Stimulated activated CD4-positive, alpha-beta T cell treated with anti-CD3 and anti-CD28 coated beads, TNF-alpha, amount 100 ng/mL, for 4 hours (primary cell): ENCODE measurements at places on chromosomes 4 and X.
A peak's percentile ranks its signal among the peaks of the same experiment; 100 is the strongest.

- DNase-seq, result no peak
Observed at GRCh38 chrX:57675320-57675719, 4.7 kb downstream of the NLRP2B start.

DNA sequence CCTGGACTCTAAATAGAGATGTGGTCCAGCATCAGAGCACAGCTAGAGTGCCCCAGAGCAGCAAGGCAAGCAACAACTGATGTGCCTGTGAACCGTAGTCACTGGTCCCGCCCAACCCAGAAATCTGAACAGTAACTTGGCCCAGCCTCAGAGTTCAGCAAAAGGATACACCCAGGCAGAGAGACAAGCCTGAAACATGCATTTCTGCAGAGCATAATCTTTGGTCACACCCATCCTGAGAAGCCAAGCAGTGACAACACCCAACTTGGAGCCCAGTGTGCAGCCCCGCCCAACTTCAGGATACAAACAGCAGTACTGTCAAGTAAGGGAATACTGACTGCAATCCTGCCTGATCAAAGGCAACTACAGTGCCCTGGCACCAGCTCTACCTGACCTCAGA, 78.9 kb downstream of the CCDC160 start:
- DNase-seq, result no peak

- no peak for DNase-seq
Observed at GRCh38 chr4:129583868-129584267, 487.9 kb downstream of the C4orf33 start.

- DNase-seq, result no peak
Observed at GRCh38 chr4:186203406-186203805, 12.0 kb downstream of the CYP4V2 start.

- no peak for DNase-seq
Observed at GRCh38 chr4:90515191-90515590, 388.0 kb downstream of the CCSER1 start.

DNA sequence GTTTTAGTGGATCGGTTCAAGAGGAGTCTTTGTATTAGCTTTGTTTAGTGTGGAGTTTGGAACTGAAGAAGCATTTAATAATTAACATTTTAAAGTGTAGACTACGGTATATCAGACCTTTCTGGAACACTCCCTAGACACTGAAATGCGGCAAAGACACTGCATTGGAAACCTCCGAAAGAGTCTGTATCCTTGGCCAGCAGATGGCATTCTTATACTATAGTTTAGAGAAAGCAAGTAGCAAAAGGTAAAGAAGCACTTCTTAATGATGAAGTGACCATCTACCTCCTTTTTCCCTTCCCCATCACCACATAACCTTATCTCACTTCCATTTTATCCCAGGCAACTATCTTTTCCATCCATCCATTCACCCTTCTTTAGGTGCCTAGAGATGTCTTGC, 7.6 kb downstream of the FABP2 start:
- no peak for DNase-seq

DNA sequence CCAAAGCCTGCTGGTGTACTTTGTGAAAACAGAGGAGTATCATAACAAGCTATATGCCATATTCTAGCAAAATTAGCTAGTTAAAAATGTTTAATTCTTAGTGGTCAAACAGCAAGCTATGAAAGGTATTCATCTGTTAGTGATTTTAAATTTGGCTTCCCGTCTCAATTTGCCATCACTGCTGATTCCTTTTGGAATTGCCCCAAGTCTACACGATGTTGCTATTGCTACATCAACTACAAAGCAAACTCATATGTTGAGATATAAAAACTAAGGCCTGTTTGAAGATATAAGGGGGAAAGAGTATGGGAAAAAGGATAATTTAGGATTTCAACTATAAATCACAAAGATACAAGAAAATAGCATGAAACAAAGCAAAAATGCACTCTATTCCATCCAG, 146.1 kb downstream of the COL25A1 start:
- DNase-seq, result no peak

DNA sequence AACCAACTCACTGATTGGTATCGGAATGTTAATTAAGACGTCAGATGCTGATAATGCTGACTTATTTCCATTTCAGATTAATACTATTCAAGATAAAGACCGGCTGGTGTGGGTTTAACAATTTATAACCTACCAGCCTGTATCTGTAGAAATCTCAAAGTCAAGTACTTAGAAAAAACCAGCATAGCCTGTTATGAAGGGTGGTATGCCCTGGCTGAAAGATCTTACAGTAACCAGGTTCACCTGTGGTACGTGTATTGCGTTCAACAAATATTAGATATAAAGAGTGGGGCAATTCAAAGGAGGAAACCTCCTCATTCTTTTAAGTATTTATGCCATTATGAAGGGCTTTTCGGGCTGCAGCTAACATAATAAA, 240.8 kb upstream of the ANXA3 start:
- no peak for DNase-seq

GRCh38 chr4:104490096-104490769, 4.5 kb downstream of the CXXC4 start:
- no peak for DNase-seq

DNA sequence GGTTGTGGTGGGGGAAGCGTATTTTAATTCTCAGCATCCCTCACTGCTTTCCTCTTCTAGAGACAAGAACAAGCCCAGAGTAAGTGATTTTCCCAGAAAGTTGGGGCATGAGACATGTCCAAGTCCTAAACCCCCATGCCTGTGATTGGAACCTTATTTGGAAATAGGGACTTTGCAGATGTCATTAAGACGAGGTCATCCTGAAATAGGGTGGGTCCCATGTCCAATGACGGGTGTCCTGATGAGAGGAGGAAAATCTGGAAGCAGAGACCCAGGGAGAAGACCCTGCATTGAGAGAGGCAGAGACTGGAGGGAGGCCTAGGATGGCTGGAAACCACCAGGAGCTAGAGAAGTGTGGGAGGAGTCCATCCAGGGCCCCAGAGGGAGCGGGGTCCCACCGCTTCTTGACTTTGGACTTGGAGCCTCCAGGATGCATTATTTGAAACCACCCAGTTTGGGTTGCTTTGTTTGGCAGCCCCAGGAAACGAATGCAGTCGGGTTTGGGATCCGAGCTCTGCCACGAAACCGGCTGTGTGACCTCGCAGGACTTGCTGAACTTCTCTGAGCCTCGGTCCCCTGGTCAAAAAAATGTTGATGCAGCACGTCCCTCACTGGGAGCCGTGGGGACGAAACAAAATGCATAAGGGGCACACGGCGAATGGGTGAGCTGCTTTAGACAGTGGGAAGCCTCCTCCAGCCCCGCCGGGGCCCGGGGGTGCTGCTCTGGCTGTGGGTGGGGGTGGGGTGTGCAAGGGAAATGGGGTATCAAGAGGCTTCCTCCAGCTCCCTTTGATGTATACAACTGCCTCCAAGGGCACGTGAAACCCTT, 113.9 kb downstream of the CPZ start:
- no peak for DNase-seq

- DNase-seq, result peak; percentile 8
Observed at GRCh38 chr4:36285784-36286480, 4.5 kb downstream of the DTHD1 start.

DNA sequence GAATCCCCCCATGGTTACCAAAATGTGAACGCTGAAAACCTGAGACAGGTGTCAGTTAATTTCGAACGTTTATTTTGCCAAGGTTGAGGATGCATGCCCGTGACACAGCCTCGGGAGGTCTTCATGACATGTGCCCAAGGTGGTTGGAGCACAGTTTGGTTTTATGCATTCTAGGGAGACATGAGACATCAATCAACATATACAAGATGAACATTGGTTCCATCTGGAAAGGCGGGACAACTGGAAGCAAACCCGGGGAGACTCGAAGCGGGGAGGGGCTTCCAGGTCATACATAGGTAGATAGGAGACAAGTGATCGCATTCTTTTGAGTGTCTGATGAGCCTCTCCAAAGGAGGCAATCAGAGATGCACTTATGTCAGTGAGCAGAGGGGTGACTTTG, 11.0 kb upstream of the SH3BP2 start:
- DNase-seq, result no peak

GRCh38 chr4:42865572-42866189, 26.8 kb upstream of the GRXCR1 start:
- no peak for DNase-seq

GRCh38 chrX:71550578-71550977, 17.7 kb downstream of the OGT start:
- DNase-seq, result no peak

DNA sequence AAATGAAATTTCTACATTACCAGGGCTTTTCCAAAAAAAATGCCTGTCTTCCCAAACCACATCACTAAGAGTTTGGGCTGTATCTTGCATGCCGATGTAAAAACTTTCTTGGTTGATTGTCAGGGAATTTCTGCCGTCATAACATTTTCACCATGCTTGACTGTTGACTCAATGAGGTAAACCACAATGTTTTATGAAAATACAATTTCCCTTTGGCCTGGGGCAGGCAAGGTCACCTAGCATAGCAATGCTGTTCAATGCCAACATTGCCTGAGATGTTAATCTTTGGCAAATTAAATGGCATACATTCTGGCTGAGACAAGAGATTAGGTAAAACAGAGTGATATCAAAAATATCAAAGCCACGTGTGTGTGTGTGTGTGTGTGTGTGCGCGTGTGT, 137.1 kb upstream of the TBL1X start:
- DNase-seq, result no peak

GRCh38 chr4:26194764-26195163, 126.0 kb upstream of the RBPJ start:
- DNase-seq, result no peak

- DNase-seq, result no peak
Observed at GRCh38 chr4:146049802-146050201, 111.2 kb upstream of the ZNF827 start.
